A549 treated with Mapracorat at 1 μM for 4 hours (cell line): ENCODE measurements at places on chromosomes 7 and 10. TPM values are rescaled to one million over a fixed set of nuclear protein-coding genes. Genes with fewer than 3 reads are reported as not detected.

LRRC18 gene
- not detected in 5 replicates for total RNA-seq

CALHM3 gene
- 0.17 to 0.53 TPM (median 0.30 TPM) in 5 replicates for total RNA-seq

FAS gene
- 28.4 to 35.6 TPM (median 29.9 TPM) in 5 replicates for total RNA-seq

KIF5B gene
- 53.8 to 70.9 TPM (median 66.9 TPM) in 5 replicates for total RNA-seq

HYAL4 gene
- 0.08 TPM in 1 of 5 replicates, not detected in the others for total RNA-seq

TMEM140 gene
- total RNA-seq: 0.95 to 1.2 TPM (median 1.0 TPM) in 5 replicates

FGFBP3 gene
- 2.2 to 3.1 TPM (median 2.4 TPM) in 5 replicates for total RNA-seq

TMEM236 gene
- total RNA-seq: 0.02 to 0.08 TPM (median 0.03 TPM) in 5 replicates

PLA2G12B gene
- total RNA-seq: not detected in 5 replicates
